Upper lobe of right lung (tissue), 1 donor: ENCODE measurements at places on chromosomes 5 and 9.
A peak's percentile ranks its signal among the peaks of the same experiment; 100 is the strongest.

- DNase-seq = no peak
These were observed 67.4 kb upstream of the CTSL start for GRCh38 chr9:87658511-87658910.

DNA sequence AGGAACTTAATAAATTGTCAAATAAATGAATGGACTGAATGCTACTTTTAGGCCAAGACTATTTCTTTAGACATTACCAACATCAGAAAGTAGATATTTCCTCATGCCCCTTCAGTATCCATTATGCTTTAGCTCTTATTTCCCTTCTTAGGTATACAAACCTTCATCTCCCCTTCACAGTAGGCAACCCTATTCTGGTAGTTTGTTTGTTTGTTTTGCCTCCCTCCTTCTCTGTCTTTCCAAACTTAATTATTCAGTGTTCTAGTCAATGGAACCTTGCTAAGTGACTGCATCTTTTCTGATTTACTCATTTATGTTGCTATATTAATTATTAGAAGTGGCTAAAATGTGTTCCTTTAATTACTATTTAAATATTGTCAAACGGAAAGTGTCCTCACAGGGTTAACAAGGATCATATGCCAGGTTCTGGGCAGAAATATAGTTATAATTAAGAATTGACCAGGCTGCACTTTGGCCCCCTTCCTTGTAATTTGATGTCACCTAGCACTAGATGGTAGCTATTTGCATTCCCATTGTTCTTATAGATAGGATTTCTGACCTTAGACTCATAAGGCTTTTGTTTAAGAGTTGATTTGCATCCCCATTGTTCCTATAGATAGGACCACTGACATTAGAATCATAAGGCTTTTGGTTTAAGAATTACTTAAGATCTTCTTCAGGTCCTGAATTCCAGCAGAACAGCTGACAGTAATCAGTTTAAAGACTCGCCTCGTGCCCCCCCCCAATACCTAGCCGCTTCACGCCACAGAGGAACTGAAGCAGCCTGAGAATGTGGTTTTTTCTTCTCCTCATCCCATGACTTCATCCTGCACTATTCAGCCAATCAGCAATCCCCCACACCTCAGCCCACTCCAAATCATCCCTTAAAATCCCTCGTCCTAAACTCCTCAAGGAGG, 84.4 kb upstream of the NUDT12 start:
- no peak for DNase-seq

DNA sequence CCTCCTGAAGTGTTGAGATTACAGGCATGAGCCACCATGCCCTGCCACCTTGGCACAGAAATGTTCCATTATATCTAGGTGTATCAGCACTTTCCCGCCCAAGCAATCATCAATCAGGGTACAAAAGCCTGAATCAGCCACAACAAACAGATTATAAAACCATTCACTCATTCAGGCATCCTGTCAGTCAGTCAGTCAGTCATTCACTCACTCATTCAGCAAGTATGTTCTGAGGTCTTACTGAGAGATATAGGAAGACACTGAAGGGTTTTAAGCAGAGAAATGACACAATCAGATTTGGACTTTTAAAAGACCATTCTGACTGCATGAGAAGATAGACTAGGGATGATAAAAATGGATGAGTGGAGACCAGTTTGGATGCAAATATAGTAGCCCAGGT, 13.1 kb downstream of the PSMD5 start:
- no peak for DNase-seq

DNA sequence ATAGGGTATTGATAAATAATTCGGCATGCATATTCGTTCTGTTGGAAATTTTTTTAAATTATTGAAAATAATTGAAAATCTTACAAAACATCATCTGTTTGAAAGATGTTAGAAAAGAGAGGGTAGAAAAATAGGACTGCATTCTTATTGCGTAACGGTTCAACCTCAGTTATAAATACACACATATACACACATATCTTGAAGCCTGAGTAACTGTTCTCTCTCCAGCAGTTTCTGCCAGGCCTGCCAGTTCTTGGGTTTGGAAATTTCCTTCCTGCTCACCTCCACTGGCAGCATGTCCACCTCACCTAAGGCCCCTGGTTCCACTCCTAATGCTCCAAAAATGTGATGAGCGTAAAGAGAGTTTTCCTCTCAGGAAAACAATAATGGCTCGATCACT, 9.1 kb downstream of the SPATA31E1 start:
- no peak for DNase-seq

DNA sequence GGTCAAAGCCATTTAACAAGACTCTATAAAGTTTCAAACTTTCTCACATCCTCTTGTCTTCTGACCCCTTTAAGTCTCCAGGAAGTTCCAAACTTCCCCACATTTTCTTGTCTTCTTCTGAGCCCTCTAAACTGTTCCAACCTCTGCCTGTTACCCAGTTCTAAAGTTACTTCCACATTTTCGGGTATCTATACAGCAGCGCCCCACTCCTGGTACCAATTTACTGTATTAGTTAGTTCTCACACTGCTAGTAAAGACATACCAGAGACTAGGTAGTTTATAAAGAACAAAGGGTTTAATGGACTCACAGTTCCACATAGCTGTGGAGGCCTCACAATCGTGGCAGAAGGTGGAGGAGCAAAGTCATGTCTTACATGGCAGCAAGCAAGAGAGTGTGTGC, 23.3 kb upstream of the PRLR start:
- no peak for DNase-seq

- no peak for DNase-seq
These were observed 143.5 kb downstream of the CARTPT start for GRCh38 chr5:71862507-71863060.

DNA sequence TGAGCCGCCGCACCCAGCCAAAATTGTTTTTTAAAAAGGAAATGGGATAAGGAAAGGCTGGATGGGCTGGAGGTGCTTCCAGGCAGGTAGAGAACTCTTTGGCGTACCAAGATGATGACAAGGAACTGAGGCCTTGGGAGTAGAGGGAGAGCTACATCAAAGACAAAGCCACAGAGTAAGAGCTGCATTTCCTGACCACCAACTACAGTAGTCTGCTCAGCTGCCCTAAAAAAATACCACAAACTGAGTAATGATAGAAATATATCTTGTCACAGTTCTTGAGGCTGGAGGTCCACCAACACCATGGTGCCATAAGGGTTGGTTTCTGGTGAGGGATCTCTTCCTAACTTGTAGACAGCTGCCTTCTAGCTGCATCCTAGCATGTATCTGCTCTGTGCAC, 8.2 kb downstream of the OR1K1 start:
- no peak for DNase-seq

DNA sequence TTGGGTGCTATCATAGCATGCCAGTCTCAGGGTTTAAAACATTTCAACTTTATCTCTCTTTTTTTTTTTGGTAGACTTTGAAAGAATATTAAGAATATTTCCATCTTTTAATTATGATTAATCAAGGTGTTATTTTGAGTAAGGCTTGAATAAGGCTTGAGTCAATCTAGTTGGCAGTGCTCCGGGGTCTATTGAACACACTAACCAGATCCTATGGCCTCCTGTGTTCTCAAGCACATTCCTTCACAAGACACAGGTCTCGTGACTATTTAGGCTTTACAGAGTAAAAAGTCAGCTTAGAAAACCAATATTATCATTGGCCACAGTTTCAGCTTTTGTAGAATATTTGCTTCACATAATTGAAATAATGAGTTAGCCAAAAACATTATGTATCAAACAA, 151.2 kb downstream of the ARHGEF28 start:
- DNase-seq = no peak

GRCh38 chr5:103510851-103511553, 51.6 kb downstream of the NUDT12 start:
- DNase-seq = no peak

- no peak for DNase-seq
These were observed 50.9 kb upstream of the CXCL14 start for GRCh38 chr5:135629666-135630065.

DNA sequence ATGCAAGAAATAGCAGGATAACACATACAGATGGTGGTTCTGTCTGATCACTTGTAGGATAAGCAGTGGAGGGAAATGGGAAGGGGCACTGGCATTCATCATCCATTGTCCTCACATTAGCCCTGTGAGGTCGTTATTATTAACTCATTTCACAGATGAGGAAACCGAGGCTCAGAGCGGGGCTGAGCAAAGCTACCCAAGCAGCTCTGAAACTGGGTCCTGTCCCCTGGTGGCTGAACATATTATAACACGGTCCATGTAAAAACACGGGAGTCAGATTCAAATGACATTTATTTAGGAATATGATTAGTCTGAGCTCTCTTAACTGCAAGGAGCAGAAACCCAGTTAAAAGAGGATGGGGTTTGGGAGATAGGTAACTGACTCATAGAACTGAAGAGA, 43.1 kb downstream of the HRH2 start:
- DNase-seq = peak; percentile 3
